Thoracic aorta endothelial cell (primary cell): ENCODE measurements at places on chromosomes 5 and 9. TPM values are rescaled to one million over a fixed set of nuclear protein-coding genes. Genes with fewer than 3 reads are reported as not detected.

ACER2 gene
- total RNA-seq: 11.3 and 11.4 TPM in 2 replicates

SLCO6A1 gene
- total RNA-seq: not detected in 2 replicates

FOXD1 gene
- total RNA-seq: 0.13 TPM in 1 of 2 replicates, not detected in the other

NUTM2G gene
- total RNA-seq: not detected in 2 replicates

TMEM252 gene
- not detected in 2 replicates for total RNA-seq

WDR55 gene
- 25.3 and 26.6 TPM in 2 replicates for total RNA-seq

BSPRY gene
- not detected in 2 replicates for total RNA-seq

PCDHB16 gene
- 0.07 and 0.13 TPM in 2 replicates for total RNA-seq

PLAC8L1 gene
- total RNA-seq: not detected in 2 replicates
